ENCODE measurements at places on chromosomes 7 and 10. TPM values are rescaled to one million over a fixed set of nuclear protein-coding genes. Genes with fewer than 3 reads are reported as not detected.

Gene PRR15
- 21.2 TPM for total RNA-seq

Gene AMZ1
- 1.4 TPM for total RNA-seq

Gene CUZD1
- 3.8 TPM for total RNA-seq

Gene TMEM229A
- 0.27 TPM for total RNA-seq

Gene VPS41
- total RNA-seq: 50.3 TPM

Gene HKDC1
- total RNA-seq: not detected

Gene RET
- 17.8 TPM for total RNA-seq

Gene TMEM196
- 0.42 TPM for total RNA-seq

Gene PIK3CG
- 0.11 TPM for total RNA-seq

Gene HOXA1
- total RNA-seq: not detected

Gene CHN2
- total RNA-seq: 5.0 TPM

Gene CYP3A7
- total RNA-seq: not detected

Gene SLC26A3
- 0.44 TPM for total RNA-seq

Gene LBX1
- total RNA-seq: not detected

Gene TLX1
- 2.3 TPM for total RNA-seq

Gene GPR26
- total RNA-seq: 0.05 TPM

Gene EBF3
- total RNA-seq: 1.1 TPM

Gene CREB5
- 1.1 TPM for total RNA-seq

Gene GBX1
- 0.27 TPM for total RNA-seq

Gene ACSL5
- 0.22 TPM for total RNA-seq

Gene UPK3BL2
- 10.5 TPM for total RNA-seq

Gene TMEM178B
- total RNA-seq: 22.3 TPM

Gene DDX56
- 69.4 TPM for total RNA-seq

Gene NKX2-3
- total RNA-seq: not detected

Gene SYCE1
- not detected for total RNA-seq

Gene NXPH1
- total RNA-seq: 0.27 TPM

Gene CPXM2
- total RNA-seq: 4.7 TPM

Gene FAM25G
- total RNA-seq: not detected

Gene SFTPD
- total RNA-seq: 1.1 TPM

Gene LRRTM3
- total RNA-seq: 0.32 TPM

Gene ARHGAP22
- 8.2 TPM for total RNA-seq

Gene AKR1C4
- total RNA-seq: not detected

Gene EPO
- 0.63 TPM for total RNA-seq

Gene ASAH2B
- total RNA-seq: 8.6 TPM

Gene HTR7
- total RNA-seq: 11.2 TPM

Gene C10orf67
- not detected for total RNA-seq

All from WTC11 (cell line).